GM06990 (cell line): ENCODE measurements at places on chromosomes 11 and 22.

DNA sequence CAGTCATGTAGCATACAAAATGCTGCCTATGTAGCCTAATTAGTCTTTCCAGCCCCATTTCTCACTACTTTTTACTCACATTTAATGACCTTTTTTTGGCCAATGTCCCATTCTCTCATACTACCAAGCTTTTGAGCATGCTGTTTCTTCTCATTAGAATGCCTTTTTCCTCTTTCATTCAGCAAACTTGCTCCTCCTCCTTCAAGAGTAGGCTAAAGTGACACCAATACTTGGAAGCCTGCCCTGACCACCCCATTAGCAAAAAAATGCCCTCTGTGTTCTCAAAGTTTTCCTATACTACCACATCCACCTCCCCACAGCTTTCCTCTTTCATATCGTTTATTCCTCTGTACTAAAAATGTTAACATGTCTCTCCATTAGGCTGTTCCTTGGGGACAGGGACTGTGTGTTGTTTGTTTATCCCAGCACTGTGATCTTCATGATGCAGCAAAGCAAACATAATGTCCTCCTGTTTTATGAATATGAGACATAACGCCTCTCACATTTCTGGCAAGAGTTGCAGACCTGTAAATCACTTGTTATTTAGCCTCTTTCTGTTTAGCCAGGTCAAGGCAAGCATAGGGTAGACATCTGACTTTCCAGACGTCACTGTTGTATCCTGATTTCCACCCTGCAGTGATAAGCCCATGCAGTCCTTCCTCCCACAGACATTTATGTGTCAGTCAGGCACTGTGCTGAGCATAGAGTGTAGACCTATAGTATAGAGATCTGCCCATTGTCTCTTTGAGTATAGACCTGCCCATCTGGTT, 62.0 kb upstream of the UCP3 start:
- no peak for DNase-seq

GRCh38 chr11:68364581-68364980, 52.2 kb downstream of the LRP5 start:
- no peak for DNase-seq

GRCh38 chr11:45395947-45396346, 109.8 kb upstream of the SYT13 start:
- DNase-seq = no peak

DNA sequence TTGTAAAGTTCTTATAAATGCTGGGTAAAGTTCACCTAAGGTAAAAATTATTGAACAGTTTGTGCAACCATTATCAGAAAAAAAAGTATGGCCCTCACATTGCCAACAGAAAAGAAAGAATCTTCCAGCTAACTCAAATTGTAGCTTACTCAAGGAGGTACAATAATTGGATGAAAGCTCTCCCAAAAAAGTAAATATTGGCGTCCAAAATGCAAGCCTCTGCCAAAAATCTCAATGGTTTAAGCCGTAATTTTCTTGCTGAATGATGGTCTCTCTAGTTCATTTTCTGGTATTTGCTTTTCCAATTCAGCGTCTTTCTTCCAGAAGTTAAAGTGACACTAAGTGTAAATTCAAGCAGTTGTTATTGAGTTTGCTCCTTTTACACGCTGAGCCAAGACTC, 727.3 kb downstream of the LRRC4C start:
- DNase-seq = no peak

- DNase-seq = no peak
These were observed 63.6 kb downstream of the TNRC6B start for GRCh38 chr22:40241200-40241763.

DNA sequence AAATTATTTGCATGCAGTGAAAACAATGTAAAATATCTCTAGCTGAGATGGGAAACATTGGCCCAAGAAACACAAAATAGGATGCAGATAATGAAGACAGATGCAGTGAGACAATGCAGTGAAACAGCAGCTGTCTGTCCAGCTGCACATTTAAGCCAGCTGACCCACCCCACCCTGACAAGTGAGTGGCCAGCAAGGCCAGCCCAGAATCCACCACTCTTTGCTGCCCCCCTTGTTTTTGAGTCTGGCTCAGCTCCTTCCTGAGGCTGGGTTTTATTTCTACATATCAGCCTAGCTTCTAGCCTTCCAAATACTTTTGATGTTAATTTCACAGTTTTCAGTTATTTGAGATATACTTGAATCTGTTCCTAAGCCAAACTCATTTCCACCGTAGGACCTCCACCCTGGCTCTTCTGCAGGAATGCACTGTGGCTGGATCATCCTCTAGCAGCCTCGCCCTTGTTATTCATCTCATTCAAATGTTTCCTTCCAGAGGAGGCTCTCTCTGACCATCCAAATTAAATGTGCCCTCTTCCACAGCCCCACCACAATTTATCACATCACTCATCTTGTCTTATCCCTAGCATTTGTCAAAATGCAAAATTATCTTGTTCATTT, 154.1 kb upstream of the POU2AF2 start:
- DNase-seq = no peak

DNA sequence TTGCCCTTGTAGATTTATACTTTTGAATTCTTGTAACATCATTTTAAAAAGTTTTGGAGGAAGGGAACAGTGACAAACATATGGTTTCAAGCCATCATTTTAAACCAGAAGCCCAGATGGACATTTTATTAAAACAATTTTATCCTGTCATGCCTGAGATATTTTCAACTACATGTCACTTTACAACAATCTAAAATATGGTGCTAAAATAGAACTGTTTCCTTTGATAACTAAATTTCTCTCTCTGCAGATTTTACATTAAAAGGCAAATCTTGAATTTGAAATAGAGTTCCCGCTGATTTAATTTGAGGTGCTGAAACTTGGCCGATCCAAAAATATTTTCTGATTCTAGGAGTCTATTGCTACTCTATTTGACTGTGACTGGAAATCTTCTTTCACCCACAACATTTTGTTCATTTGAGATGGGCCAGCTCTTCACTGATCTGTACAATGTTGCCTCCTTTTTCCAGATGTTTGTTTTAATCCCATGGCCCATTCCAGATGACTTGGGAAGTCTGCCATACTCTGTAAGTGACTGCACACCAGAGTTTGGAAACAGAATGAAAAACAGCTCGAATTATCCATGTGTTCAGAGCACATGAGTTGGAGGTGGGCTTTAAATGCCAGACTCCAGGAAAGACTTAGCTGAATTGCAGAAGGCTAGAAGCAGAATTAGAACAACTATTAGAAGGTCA, 402.5 kb downstream of the TMEM135 start:
- no peak for DNase-seq

DNA sequence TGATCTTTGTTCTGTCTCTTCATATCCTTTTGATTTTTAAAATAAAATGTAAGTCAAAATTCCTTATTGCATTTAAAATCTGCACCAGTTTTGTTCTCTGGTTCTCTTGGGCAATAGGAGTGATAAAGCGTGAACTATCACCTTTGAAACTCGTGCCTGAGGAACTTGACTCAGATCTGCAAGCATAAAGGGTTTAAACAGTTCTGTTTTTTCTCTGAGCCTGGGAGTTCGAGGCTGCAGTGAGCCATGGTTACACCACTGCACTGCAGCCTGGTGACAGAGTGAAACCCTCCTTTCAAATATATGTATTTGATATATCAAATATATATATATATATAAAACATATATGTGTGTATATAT, 38.9 kb upstream of the CLMP start:
- no peak for DNase-seq

GRCh38 chr11:114270531-114271270, 25.5 kb upstream of the NNMT start:
- DNase-seq = no peak

- no peak for DNase-seq
These were observed 5.2 kb downstream of the SCYL1 start for GRCh38 chr11:65530157-65530496.

DNA sequence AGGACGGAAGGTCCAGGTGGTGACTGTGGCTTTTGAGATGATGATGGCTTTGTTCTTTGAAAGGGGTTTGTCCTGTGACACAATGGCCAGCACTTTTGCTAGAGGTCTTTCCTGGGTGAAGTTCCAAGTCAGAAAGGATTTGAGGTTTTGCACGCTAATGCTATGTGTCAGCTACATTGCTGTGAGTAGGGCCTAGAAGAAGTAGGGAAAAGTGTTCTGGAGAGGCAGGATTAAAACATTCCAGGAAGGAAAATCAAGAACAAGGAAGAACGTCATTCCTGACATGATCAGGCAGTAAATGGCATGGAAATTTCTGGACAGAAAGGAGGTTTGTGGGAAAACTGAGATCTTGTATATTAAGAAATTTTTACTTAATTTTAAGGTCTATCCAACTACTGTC, 290.7 kb downstream of the NTM start:
- no peak for DNase-seq

DNA sequence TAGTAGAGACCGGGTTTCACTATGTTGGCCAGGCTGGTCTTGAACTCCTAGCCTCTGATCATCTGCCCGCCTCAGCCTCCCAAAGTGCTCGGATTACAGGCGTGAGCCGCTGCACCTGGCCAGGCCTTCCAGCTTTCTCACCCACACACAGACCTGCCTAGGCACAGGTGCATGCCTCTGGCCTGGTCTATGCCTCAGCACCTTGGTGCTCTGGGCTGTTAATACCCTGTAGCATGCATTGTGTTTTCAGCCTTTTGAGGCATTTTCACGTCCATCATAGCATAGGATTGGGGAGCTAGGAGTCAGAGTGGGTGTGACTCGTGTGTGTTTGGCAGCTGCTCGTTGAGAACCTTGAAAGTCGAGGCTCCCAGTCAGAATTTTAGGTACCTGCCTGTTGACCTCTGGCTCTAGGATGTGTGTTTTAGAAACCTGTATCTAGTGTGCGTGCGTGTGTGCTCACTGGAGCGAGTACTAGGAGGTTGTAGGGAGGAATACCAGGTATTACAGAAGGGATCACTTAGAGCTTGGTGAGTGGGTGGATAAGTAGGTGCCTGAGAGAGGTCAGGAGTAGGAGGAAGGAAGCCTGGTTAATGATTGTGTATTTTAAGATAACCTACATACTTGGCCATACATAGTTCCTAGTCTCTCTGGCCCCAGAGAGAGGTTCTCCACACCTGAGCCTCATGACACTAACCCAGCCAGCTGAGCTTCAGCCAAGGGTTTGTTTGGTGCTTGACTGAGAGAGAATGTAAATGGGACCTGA, 20.0 kb downstream of the CRKL start:
- DNase-seq = no peak

GRCh38 chr11:130121445-130121978, 38.1 kb upstream of the ST14 start:
- no peak for DNase-seq

DNA sequence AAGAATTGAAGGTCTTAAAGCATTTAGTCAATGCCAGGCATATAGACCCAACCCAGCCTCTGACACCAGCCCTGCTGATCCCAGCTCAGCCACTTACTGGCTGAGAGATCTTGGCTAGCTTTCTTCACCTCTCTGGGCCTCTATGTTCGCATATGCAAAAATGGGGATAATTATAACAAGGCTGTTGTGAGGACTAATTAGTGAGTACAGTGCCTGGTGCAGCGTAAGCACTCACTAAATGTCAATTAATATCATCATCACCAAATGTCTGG, 10.5 kb downstream of the CHST1 start:
- no peak for DNase-seq

DNA sequence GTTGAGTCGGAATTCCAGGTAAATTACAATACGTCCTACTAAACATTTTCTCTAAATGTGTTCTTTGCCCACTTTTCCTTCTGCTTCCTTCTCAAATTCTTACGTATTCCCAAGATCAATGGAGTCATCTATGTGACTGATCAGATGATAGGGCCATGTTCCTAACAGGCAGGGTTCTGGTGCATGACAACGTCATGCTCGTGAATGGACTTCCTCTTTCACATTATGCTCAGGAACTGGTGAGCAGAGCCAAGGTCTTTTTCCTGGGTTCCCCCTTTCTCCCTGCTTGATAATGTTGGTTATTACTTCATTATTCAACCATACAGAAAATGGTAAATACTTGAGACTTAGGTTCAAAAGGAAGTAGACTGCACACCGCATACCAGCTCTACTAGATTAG, 789.4 kb downstream of the OPCML start:
- no peak for DNase-seq

- no peak for DNase-seq
These were observed 52.2 kb upstream of the HMGXB4 start for GRCh38 chr22:35204807-35205775.

- DNase-seq = peak; percentile 79
These were observed 84.8 kb downstream of the SLC1A2 start for GRCh38 chr11:35334385-35335090.

DNA sequence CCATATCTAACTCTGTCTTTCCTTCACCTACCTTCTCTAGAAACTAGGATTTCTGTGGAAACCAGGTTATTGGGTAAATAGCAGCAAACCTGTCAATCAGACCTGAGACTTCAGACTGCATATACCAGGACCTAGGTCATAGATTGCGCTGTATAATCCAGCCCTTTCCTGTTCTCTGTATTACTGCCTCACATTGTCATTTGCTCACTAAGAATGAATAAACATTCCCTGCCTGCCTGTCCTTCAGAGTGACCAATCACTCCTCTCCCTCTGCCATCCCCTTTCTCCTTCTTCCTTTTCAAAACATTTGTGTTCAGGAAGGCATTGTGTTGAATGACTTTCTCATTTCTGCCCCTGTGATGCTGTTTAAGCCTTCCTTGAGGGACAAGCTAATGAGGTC, 14.1 kb upstream of the FZD4 start:
- DNase-seq = no peak

DNA sequence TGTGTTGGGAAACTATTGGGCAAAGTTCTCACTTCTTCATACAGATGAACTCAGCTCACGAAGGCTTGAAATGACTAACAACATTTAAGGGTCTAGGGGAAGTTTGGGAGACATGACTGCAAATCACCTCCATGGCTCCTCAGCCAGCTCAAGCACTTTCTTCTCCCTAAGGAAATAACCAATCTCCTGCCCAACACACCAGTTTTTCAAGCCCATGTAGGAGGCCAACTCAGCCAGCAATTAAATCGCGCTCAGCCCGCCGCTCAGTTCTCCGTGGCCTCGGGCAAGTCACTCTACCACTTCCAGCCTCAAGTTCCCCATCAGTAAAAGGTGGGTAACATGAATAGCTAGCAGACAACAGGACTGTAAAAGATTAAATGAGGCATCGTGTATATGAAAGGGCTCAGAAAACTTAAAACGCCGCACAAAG, 796 bp downstream of the POLDIP3 start:
- no peak for DNase-seq

DNA sequence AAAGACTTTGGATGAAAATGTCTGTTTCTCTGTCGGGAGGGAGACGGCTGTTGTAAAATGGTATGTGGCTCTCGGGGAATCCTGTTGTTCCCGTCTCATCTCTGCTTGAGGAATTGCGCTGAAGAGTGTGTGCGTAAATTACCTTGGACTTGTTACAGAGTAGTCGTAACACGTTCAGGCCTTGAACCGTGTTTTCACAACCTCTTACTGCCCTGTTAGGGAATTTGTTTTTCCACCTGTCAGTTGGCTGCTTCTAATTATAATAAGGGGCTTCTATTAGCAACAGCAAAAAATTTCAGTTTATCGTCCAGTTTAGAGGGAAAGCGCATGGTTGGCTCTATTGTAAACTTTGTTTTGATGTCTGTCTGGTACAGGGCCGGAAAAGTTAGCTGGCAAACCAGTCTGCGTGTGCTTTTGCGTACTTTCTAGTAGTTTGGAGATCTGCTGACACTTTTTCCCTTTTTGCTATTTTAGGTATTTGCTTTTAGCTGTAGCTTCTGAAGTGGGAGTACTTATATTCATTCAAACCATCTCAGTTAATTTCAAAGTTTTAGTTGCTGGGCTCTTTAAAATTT, 1.5 kb downstream of the HIPK3 start:
- DNase-seq = no peak
